Stimulated activated CD8-positive, alpha-beta memory T cell treated with anti-CD3 and anti-CD28 coated beads, Interleukin-12 subunit alpha, Interleukin-12 subunit beta, amount 100 ng/mL, for 1 hour (primary cell): ENCODE measurements at places on chromosomes 4 and X.

DNA sequence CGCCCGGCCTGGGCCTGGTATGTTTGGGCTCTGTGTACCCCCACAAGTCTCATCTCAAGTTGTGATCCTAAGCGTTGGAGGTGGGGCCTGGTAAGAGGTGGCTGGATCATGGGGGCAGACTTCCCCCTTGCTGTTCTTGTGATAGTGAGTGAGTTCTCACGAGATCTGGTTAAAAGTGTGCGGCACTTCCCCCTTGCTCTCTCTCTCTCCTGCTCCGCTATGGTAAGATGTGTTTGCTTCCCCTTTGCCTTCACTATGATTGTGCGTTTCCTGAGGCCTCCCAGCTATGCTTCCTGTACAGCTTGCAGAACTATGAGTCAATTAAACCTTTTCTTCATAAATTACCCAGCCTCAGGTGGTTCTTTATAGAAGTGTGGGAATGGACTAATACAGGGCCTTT, 53.0 kb downstream of the CHST7 start:
- DNase-seq, result no peak

GRCh38 chr4:175125410-175126068, 207.4 kb downstream of the ADAM29 start:
- no peak for DNase-seq

DNA sequence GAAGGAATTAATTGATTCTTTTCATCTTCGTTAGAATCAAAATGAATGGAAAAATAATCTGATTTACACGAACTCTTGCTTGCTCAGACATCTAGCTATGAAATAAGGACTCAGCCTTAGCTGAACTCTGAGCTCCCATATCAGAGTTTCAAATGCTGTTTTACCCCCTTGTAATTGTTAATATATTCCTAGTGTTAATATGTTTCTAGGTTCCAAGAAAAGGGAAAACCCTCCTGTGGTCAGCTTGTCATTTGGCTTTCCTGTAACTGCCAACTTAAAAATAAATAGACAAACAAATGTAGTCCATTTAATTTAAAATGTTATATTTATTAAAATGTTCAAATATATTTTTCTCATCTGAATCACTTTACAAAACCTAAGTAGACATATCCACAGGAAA, 432.1 kb downstream of the ARHGAP24 start:
- no peak for DNase-seq

GRCh38 chrX:10761447-10761846, 141.1 kb upstream of the MID1 start:
- DNase-seq, result no peak

DNA sequence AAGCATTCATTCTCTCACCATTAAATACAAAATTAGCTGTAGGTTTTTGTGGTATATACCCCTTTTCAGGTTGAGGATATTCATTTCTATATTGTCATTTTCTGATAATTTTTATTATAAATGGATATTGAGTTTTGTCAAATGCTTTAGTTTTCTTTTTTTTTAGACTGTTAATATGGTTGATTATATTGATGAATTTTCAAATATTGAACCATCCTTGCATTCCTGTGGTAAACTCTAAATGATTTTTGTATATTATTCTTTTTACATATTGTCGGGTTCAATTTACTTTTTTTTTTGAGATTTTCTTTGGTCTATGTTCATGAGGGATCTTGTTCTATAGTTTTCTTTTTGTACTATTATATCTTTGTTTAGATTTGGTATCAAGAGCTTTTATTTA, 165.1 kb downstream of the GPAT3 start:
- no peak for DNase-seq

DNA sequence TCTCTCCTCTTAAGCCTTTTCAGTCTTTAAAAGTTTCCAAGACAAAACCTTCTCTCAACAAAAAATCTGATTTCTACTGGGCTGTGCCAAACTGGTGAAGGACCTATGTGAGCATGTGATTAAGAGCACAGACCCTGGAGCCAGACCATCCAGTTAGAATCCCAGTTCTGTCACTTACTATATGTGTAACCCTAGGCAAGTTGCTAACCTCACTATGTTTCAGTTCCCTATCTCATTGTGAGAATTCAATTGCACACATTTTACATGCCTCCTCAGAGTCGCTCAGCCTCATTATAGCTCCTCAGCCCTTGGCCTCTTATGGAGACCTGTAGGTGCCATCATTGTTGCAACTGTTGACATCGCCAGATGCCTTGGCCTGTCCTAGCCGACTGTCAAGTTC, 54.1 kb upstream of the VEGFD start:
- DNase-seq, result no peak

- no peak for DNase-seq
Observed at GRCh38 chr4:177236886-177237285, 72.8 kb upstream of the NEIL3 start.

- DNase-seq, result no peak
Observed at GRCh38 chr4:188612659-188613058, 473.4 kb downstream of the TRIML1 start.
